Fibroblast of the aortic adventitia (primary cell): ENCODE measurements at places on chromosomes 11 and 22.
A peak's percentile ranks its signal among the peaks of the same experiment; 100 is the strongest.

GRCh38 chr22:43039800-43040199 lies 24.9 kb upstream of the PACSIN2 start:
- DNase-seq: no peak

GRCh38 chr11:32068134-32068870 lies 22.6 kb upstream of the RCN1 start:
- peak; percentile 63 for DNase-seq

DNA sequence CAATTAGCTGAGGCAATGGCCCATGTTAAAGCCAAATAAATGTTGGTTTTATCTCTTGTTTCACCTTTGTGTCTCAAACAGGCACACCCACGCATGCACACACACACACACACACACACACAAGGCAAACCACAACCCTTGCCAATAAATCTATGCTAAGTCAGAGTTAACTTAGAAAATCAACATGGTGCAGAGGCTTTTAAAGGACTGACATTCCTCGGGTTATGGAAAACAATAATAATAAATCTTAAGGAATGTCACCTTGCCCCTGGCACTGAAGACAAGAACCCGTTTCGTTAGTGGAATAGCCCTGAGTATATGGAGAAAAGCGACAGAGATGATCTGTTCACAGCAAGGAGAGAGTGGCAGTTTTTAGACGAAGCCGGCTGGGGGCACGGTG lies 326.3 kb downstream of the NTM start:
- peak; percentile 14 for DNase-seq

GRCh38 chr11:20417771-20418170 lies 30.3 kb downstream of the PRMT3 start:
- no peak for DNase-seq

- DNase-seq: no peak
Measured at GRCh38 chr11:78533399-78533798, 41.3 kb downstream of the NARS2 start.

GRCh38 chr11:8018484-8019313 lies 31.6 kb downstream of the EIF3F start:
- DNase-seq: peak; percentile 67

DNA sequence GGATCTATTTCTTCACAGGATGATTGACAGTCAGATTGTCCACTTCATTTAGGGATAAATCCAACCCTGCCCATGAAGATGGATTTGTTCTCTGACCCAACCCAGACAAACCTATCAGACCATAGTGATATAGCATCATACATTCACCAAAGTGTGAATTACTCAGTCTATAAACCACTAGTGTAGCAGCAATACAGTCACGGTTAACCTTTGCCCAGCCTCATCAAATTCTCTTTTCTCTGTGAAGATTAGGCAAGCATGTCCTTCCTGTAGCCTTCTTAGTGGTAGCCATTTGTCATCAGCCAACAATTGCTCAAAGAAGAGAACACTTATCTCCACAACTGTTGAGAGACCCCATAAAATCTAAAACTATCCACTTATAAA lies 14.4 kb upstream of the BIRC2 start:
- DNase-seq: no peak

GRCh38 chr22:30864441-30865420 lies 103.8 kb downstream of the MORC2 start:
- DNase-seq: no peak

GRCh38 chr11:115745066-115745465 lies 240.9 kb upstream of the CADM1 start:
- DNase-seq: no peak

- no peak for DNase-seq
Measured at GRCh38 chr11:17431139-17431538, 42.7 kb upstream of the KCNJ11 start.

DNA sequence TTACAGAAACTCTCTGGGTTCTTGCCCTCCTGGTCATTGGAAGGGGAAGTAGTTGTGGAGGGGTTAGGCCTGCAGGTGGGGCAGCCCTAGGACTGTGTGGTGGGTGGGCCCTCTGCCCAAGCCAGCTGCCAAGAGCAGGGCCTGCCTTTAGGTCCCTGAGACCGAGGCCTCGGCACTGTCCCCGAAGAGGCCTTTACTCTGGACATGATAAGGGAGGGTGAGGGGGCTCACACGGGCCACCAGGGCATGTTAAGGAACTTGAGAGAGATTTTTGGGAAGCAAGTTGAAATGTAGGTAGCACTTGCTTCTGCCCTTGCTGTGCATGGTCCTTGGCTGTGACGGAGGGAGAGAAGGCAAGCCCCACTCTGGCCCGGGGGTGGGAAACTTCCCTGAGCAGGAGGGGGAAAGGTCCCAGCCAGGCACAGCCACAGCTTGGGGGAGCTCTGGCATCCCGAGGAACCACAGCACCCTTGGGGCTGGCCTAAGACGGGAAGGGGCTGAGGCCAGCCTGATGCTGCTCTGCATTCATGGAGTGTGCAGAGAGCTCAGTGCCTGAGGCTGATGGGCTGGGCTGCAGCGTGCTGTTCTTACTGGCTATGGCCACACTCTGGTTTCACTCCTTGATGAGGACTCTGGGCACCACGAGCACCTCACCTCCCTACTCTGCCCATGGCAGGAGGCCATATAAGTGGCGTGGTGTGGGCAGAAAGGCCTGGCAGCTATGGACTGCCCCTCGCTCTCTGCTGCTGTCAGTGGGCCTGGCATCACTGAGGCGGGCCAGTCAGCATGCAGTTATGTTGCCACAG lies 7.8 kb upstream of the RANBP1 start:
- DNase-seq: no peak

- DNase-seq: peak; percentile 63
Measured at GRCh38 chr22:37726241-37726887, 29.5 kb downstream of the TRIOBP start.

DNA sequence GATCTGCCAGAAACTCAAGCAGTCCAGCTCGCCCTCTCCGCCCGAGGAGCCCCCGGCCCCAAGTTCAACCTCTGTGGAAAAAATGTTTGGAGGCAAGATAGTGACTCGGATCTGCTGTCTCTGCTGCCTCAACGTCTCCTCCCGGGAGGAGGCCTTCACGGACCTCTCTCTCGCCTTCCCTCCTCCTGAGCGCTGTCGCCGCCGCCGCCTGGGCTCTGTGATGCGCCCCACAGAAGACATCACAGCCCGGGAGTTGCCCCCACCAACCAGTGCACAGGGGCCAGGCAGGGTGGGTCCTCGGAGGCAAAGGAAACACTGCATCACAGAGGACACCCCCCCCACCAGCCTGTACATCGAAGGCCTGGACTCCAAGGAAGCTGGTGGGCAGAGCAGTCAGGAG lies 20.8 kb downstream of the USP35 start:
- DNase-seq: no peak

GRCh38 chr11:33722590-33723234 lies 13.5 kb downstream of the CD59 start:
- DNase-seq: peak; percentile 59

- no peak for DNase-seq
Measured at GRCh38 chr11:68825571-68825970, 16.1 kb downstream of the CPT1A start.

DNA sequence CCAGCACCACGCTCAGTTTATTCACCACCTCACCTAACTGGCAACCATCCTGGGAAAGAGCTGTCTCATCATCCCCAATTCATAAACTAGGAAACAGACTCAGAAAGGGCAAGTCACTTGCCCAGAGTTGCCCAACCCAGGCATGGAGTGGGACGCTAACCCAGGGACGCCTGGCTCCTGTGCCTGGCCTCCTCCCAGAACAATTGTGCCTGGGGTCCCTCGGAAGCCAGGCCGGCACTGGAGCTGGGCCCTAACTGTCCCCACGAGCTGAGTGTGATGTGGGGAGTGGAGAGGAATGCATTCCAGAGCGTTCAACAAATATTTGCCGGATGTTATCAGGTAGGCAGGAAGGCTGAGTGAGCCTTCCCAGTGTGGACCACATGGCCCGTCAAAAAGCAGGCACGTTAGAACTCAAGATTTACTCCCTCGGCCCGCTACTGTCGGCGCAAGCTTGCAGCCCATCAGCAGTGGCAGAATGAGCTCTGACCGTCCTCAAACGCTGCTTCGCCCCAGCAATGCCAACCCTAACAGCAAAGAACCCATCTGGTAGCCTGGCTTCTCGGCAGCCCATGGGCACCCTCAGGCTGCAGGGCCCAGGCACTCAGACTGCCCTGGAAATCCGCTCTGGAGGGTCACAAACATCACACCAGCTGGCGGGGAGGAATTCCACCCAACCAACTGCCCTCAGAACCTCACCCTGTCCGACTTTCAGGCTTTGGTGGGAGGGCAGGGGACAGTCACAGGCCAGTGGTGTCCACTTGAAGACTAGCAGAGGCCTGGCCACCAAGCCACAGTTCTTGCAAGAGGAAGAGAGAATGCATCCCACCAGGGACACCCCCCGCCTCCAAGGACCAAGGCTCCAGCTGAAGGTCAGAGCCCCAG lies 35.6 kb downstream of the MYH9 start:
- DNase-seq: no peak

- no peak for DNase-seq
Measured at GRCh38 chr22:46124383-46125144, 25.8 kb upstream of the PPARA start.

GRCh38 chr22:46122511-46122971 lies 27.8 kb upstream of the PPARA start:
- DNase-seq: peak; percentile 62

DNA sequence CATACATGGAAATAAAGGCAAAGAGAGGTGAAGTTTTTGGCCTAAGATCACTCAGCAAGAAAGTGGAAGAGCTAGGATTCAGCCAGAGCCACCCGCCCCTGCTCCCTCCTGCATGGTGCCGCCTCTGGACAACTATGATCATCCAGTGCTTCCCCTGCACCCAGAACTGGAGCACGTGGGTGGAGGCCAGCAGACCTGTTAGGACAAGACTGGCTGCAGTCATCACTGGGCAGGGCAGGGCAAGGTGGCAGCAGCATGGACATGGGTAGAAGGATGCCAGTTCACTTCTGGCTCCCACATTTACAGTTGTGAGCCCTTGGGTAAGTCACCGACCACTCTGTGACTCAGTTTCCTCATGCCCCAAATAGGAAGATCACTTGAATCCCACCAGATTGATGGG lies 131.0 kb downstream of the FBXO7 start:
- no peak for DNase-seq

GRCh38 chr11:45056529-45056928 lies 89.9 kb upstream of the PRDM11 start:
- no peak for DNase-seq

GRCh38 chr22:43230971-43231723 lies 44.2 kb upstream of the TTLL12 start:
- peak; percentile 39 for DNase-seq

DNA sequence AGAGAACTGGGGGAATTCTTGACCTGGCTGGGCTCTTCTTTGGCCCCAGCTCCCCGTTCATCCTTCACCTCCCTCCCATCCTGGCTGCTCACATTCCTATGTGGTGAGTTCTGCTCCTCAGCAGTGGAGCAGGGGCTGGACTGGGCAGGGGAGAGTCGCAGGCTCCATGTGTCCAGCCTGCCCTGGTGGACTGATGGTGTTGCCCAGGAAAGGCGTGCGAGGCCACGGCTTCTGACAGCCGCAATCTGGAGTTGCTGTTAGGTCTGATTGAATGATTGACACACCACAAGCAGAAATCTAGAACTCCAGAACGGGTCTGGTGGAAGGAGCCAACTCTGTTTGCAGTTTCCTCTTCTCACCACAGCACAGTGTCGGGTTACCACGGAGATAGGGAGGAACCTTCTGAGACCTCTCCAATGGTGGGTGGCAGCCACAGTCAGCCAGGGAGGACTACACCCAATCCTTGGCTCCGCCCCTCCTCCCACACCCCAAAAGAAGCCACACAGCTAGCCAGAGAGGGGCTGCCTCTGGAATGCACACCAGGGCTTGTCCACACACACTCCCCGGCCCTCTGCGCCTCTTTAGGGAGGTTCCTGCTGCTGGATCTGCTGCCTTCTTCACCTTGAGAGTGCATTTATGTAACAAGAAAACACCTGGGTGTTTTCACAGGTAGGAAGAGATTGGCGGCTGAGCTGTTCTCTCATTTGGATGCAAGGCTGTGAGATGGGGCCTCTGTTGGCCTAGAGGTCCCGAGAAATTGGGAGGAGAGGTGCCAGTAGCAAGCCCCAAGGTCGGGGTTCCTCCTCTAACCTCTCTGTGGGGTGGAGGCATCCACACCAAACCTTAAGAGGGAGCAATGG lies 56.4 kb upstream of the CD44 start:
- DNase-seq: peak; percentile 81

DNA sequence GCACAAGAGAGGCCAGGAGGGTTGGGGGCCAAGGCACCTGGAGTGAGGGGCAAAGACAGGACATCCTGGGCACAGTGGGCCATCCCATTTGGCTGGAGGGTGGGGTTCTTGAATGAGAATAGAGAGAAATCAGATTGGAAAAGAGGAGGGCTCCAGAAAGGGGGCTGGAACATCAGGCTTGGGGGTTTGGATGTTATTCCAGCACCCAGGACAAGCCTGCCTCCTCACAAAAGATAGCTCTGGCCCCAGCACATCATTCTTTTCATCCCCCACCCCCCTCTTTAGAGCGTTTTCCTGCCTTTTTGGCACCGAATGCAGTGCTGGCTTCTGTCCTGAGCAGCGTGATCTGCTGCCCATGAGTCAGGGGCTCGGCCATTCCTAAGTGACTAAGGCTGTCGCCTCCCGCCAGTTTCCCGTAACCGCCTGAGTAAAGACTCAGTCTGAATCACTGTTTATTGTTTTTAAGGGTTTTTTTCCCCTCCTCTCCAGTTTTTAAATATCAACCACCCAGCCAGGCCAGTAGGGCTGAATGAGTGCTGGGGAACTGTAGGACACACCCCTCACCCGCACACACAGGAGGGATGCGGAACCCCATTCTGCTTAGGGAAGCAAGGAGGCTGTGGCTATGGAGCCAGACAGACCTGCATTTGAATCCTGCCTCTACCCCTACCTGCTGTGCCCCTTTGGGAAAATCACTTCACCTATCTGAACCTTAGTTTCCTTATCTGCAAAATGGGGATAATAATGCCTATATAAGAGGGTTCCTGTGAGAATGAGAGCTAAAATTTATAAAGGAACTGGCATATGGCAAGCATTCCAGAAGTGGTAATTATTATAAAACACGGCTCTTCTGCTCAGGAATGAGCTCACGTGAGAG lies 32.4 kb upstream of the NAV2 start:
- DNase-seq: peak; percentile 99

- no peak for DNase-seq
Measured at GRCh38 chr11:28476864-28477263, 368.7 kb downstream of the METTL15 start.

- DNase-seq: no peak
Measured at GRCh38 chr11:77758331-77758730, 62.2 kb downstream of the RSF1 start.

GRCh38 chr11:117192401-117192875 lies 6.7 kb upstream of the TAGLN start:
- no peak for DNase-seq

DNA sequence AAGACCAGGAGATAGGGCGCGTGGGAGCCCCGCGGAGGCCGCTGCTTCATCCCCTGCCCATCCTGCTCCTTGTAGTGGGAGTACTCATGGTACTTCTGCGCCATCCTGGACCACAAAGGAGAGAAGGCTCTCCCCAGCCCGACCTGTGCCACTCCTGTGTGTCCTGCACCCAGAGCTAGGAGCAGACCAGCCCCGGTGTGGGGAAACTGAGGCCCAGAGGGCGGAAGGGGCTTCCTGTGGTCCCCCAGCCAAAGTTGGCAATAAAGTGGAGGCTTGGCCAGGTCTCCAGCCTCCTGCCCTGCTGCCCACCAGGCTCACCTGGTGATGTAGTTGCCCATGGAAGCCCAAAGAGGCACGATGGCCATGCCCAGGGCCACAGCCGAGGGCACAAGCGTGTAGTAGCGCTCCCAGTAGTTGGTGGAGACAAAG lies 4.7 kb downstream of the UNC93B1 start:
- DNase-seq: no peak
